Peyer's patch (tissue), 4 donors: ENCODE measurements at places on chromosomes 2 and 18. TPM values are rescaled to one million over a fixed set of nuclear protein-coding genes. Genes with fewer than 3 reads are reported as not detected.

Gene NAT8
- total RNA-seq, result not detected

GRCh38 chr2:99879481-99879880, 262.9 kb downstream of the AFF3 start:
- H3K27ac ChIP-seq, result no peak overlapping the region
- H3K4me3 ChIP-seq, result no peak overlapping the region
- no peaks in the 10 kb centered on the region for H3K36me3 ChIP-seq
- H3K27me3 ChIP-seq, result no peaks in the 10 kb centered on the region

DNA sequence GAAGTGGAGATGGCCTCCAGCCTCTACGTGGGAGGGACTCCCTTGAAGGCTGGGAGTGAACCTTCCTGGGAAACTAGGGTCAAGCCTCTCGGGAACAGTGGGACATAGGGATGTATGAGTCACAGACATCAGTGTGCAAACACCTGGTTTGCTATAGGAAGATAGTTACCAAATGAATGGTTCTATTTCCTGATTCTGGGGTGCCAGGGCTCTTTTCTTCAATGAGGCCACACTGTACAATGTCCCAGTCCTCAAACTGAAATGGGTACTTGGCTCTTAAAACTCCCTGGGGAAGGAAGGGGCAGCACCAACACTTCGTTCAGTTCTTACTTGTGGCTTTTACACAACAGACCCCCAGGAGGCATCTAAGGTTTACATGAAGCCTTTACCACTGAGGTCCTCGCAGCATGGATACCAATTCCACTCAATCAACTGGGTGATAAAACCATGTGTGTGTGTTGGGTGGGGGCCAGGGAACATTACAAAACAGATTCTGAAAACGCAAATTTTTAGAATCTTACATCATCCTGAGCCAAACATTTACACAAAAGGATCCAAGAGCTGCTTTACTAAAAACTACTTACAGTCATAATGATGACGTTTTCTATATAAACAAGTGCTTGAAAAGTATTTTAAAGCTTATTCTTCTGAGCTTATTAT, 10.4 kb downstream of the ERFE start:
- no peaks in the 10 kb centered on the region for H3K4me1 ChIP-seq
- no peak for DNase-seq
- H3K36me3 ChIP-seq, result peaks cover 49% of the 10 kb centered on the region
- peaks cover 1% of the 10 kb centered on the region for H3K27me3 ChIP-seq
- H3K27ac ChIP-seq, result no peak overlapping the region

Gene CYP1B1
- total RNA-seq, result 4.9 TPM

DNA sequence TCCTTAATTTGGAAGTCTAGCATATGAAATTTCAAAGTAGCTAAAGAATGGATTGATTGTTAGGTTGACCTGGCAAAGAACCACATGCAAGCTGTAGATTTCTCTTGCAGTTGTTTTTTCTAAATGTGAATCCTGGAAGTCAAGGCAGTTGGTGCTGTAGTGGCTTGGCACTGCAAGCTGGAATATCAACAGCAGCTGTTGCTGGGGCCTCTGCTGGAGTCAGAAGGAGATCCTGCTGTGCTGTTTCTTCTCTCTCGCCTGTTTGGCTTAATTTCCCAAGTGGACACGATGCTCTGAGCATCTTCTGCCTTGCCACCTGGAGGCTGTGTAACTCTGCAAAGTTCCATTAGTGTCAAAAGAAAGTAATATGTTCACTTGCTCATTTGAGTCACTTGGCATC, 12.6 kb downstream of the PIK3C3 start:
- no peak overlapping the region for H3K4me3 ChIP-seq
- no peaks in the 10 kb centered on the region for H3K27me3 ChIP-seq
- DNase-seq, result no peak
- no peaks in the 10 kb centered on the region for H3K36me3 ChIP-seq
- no peaks in the 10 kb centered on the region for H3K4me1 ChIP-seq

Gene C2orf78
- not detected for total RNA-seq

DNA sequence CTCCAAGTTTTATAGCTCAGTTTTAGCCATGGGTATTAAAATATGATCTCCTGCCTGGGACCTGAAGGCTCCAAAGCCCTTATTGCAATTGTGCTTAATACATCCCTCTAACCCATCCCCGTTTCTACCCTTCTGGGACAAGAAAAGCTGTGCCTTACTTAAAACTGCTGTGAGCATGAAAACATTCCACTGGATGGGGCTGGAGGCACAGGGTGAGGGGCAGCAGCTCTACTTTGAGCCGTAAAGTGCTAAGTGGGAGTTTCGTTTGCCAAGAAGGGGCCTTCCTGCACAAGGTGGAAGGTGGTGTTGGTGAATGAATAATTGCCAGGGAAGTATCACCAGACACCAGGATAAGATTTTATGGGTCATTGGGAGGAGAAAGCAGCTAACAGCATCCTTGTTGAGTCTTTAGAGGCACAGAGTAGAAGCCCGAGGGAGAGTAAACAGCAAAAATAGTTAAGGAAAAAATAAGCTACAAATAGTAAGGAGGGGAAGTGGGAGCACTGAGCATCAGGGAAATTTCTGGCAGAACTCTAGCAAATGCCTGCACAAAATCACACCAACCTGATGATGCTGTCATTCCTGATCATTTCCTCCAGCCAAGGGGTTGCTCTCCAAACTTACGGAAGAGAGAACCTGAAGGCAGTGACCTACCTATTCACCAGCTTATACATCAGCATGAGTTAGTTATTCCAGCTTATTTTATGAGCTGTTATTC, 218.4 kb downstream of the MREG start:
- no peak for DNase-seq
- no peak overlapping the region for H3K4me3 ChIP-seq
- H3K27me3 ChIP-seq, result no peaks in the 10 kb centered on the region

DNA sequence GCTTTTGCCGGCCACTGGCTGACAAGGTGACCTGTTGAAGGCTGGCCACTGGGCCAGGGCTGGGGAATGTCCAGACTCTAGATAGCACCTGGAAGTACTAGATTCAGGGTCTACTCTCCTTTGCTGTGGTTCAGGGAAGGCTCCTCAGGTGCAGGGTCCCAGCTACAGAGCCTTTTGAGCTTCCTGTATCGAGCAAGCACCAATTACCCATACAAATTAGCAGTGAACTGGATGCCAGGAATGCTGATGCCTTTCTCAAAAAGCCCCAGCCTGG, 213.4 kb downstream of the CYP26B1 start:
- H3K36me3 ChIP-seq, result no peaks in the 10 kb centered on the region
- no peaks in the 10 kb centered on the region for H3K4me1 ChIP-seq
- no peak for DNase-seq
- no peak overlapping the region for H3K27ac ChIP-seq

DNA sequence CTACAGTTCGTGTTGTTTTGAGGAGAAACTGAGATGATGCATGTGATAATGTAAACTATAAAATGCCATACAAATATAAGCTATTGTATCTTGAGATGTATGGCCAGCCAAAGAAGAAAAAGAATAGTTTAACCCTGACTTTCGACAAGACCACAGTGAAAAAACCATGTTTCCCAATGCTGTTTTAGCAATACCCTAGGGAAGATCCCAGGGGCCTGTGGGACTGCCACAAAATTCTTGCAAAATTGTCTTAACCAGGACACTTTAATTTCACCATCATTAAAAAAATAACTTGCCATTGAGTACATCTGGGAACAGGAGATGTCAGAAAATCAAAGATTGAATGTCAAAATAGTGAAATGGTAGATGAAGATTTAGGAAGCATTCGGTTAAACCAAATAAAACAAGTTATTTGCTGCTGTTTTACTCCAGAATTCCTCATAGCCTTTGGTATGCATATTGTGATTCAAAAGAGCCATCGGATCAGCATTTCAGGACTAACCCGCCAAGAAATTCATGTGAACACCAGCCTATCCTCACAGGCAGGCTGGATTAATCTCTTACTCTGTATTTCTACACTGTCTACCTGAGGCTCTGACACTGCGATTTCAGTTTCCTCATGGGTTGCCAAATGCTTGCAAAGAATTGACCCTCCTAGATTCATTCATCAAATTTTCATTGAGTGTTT, 49.0 kb upstream of the SP3 start:
- no peaks in the 10 kb centered on the region for H3K27me3 ChIP-seq
- H3K4me3 ChIP-seq, result no peak overlapping the region
- H3K4me1 ChIP-seq, result peaks cover 4% of the 10 kb centered on the region
- H3K27ac ChIP-seq, result no peak overlapping the region

DNA sequence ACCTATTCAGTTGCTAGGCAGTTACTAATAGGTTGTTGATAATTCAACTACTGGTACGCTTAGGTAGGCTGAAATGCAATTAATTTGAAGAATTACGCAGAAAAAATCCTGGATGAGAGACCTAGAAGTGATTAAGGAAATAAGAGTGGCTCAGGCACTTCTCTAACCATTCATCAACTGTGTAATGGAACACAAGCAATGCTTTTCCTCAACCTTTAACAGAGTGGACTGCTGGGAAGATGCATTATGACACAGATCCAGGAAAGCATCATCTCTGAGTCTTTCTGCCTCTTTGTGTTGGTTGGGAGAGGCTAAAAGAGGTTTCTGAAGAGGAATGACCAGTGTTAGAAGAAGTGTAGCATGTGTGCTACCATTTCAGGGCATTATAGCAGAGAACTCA, 992.2 kb downstream of the TSN start:
- no peaks in the 10 kb centered on the region for H3K4me1 ChIP-seq
- H3K27me3 ChIP-seq, result no peaks in the 10 kb centered on the region
- DNase-seq, result no peak
- no peaks in the 10 kb centered on the region for H3K36me3 ChIP-seq

Gene DTNA
- 9.4 TPM for total RNA-seq

DNA sequence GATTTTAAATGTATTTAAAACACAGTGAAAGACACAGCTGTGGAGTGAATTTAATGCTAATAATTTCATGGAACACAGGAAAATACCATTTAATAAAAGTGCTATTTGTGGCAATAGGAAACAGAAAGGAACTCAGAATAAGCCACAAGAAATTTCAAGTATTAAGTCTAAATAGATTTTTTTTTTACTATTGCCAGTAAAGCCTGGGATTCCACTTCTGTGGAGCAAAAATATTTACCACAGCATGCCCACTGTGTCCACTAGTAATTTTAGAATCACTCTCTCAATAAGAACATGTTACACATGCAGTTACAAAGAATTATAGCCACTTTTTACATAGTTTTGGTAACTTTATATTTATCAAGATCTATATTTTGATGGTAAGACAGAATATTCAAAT, 17.2 kb downstream of the KCTD18 start:
- no peak overlapping the region for H3K27ac ChIP-seq
- DNase-seq, result no peak
- no peaks in the 10 kb centered on the region for H3K36me3 ChIP-seq
- no peak overlapping the region for H3K4me3 ChIP-seq

GRCh38 chr2:134247679-134248078, 6.2 kb upstream of the MGAT5 start:
- no peaks in the 10 kb centered on the region for H3K36me3 ChIP-seq
- peak overlapping the region; percentile 86 for H3K27ac ChIP-seq
- H3K4me3 ChIP-seq, result no peak overlapping the region
- no peak for DNase-seq
- H3K27me3 ChIP-seq, result no peaks in the 10 kb centered on the region
- H3K4me1 ChIP-seq, result peaks cover 26% of the 10 kb centered on the region

DNA sequence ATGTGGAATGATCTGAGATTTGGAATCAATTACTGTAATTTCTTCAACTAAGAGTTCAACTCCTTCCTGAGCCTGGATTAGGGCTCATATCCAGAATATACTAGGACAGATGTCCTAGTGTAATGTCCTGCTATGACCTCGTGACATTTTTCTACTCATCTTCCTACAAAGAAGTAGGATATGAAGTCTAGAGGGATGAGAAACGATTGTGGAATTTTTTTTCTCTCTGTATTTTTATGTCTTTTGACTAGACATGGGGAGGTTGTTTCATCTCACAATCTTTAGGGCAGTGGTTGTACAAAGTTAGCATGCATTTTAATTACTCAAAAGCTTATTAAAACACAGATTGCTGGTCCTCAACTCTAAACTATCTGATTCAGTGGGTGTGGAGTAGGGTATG, 203.0 kb downstream of the PARD3B start:
- no peaks in the 10 kb centered on the region for H3K27me3 ChIP-seq
- no peak overlapping the region for H3K27ac ChIP-seq
- no peak overlapping the region for H3K4me3 ChIP-seq

DNA sequence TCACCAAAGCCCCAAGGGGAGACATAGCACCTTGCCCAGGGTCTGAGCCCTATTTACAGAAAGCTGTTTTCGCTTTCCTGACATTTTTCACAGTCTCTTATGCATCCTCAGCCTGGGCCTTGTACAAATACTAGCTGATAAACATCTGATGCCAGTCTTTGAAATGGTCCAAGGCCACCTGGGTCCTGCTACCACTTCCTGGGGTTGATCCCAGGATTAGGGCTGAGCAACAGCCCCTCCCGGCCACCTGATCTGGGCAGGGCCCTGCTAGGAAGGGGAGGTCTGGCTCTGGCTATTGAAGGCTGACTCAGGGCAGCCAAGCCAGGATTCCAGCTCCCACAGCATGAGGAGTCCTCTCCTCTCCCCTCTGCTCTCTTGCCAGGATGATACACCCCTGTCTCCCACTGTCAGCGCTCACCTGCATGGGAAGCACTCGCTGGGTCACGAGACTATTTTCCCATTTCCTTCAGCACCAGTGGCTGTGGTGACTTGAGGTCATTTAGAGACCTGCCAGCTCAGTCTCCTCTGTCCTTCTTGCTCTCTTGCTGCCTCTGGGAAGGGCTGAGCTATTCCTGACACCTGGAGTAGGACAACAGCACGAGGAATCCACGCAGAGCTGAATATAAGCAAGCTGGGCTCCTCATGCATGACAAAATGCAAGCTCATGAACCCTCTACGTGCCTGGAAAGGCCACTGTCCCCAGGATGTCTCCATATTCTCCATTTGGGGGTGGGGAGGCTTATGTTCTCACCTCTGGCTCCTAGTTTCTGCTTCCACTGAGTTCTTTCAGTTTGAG, 53.0 kb upstream of the LGALSL start:
- no peak overlapping the region for H3K27ac ChIP-seq
- no peak overlapping the region for H3K4me3 ChIP-seq
- H3K4me1 ChIP-seq, result peaks cover 47% of the 10 kb centered on the region
- H3K36me3 ChIP-seq, result no peaks in the 10 kb centered on the region

DNA sequence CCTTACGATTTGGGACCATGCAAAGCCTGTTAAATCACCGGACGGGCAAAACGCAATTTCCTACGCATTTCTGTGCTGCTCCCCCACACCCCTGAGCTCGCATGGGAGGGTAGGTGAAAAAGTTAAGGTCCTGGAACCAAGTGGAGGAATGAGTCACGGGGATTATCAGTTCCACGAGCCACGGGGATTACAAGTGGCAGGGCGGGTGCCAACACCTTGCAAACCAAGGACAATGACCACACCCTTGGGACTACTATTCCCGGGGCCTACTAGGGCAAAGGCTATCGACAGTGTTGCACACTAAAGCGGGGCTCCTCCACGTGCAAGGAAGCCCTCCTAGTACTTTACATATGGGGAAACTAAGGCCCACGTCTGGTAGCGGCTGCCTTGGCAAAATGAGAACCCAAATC, 447 bp downstream of the RETSAT start:
- H3K36me3 ChIP-seq, result no peaks in the 10 kb centered on the region
- no peaks in the 10 kb centered on the region for H3K4me1 ChIP-seq
- peak; percentile 19 for DNase-seq
- peak overlapping the region; percentile 63 for H3K4me3 ChIP-seq
